ENCODE measurements at places on chromosomes 5 and 9.

DNA sequence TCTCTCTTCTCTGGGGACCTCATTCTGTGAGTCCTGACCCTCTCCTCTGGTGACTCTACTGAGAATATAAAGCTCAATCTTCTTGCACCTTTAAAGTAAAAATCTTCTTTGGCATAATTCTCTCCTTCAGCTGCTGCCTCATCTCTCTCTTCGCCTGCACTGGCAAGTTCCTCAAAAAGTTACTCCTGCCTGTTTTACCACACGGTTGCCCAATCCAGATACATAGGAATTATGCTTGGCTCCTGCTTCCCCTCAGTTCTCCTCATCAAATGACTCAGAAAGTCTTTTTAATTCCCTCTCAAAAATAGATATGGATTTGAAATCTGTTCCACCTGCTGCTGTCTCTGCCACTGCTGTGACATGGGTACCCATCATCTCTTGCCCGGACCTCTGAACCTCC, 14.4 kb upstream of the HRCT1 start:
- no peak for DNase-seq

DNA sequence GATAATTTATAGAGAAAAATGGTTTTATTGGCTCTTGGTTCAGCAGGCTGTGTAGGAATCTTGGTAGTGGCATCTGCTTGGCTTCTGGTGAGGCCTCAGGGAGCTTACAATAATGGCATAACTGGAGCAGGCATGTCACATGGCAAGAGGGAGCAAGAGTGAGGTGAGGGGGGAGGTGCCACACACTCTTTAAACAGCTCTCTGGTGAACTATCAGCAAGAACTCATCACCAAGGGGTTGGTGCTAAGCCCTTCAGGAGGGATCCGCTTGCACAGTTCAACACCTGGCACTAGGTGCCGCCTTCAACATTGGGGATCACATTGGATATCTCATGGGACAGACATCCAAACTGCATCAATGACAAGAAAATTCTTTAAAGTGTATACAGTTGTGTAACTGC, 10.5 kb downstream of the GPBP1 start:
- DNase-seq = no peak

- no peak for DNase-seq
Observed at GRCh38 chr9:95118596-95118995, 198.9 kb downstream of the FANCC start.

DNA sequence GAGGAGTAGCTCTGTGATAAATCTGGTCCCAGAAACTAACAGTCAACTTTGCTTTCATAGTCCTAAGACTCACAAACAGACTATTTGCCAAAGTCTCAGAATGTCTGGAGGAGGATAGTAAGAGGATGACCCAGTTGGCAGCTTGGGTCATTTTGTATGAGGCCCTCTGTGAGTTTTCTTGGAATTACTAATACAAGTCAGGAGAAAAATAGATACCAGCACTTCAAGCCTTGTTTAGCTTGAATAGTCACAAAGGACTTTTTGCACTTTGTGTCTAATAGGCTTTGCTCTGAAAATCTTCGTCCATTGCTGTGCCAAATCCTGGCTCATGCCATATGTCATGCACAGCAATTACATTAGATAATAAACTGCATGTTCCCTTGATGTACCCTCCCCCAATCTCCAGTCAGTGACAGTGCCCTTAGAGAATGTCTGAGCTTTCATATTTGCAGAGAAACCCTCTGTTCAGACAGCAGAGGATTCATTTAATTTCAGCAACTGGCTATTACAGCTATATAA, 612.8 kb downstream of the CSNK1G3 start:
- no peak for DNase-seq

DNA sequence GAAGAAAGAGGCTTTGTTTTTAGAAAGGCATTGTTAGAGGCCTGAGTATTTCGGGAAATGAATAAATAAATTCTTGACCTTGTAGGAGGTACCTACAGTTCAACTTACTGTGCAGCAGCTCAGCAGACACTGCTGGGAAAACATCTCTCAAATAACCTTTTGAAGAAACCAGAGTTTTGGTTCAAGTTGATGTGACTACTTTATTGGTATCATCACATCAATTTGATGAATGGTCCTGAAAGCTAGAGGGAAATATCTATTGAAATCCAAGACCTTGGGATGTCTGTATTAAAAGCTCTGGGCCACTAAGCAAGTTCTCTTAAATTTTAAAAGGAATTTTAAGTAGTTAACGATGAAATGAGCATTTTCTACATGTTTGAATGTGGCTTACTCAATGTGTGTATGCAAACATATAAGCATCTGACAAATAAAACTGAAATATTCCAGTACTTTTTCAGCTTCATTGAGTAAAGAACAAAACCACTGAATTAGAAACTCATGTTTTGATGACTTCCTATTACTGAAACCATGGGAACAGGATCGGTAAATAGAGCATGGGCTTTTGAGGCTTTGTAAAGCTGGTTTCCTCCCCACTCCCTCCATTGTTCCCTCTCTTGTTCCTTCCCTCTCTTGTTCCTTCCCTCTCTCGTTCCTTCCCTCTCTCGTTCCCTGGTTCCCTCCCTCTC, 36.7 kb downstream of the SLC27A6 start:
- no peak for DNase-seq

GRCh38 chr5:171355302-171355724, 32.3 kb upstream of the NPM1 start:
- DNase-seq = no peak

DNA sequence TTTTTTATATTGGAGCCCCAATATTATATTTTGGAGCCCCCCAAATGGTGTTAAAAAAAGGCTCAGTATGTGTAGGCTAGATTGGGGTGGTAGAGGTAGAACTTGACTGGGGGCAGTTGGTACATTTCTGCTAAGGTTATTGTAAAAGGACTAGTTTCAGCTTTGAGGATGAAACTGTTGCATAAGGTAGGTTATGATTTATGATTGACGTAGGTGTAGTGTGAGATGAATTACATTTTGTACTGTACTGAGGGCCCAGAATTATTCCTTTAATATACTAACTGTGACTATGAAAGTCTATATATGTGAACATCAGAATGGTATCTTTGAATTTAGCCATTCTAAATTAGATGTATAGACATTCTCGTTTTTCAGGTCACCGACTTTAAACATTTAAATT, 3.6 kb downstream of the RIC1 start:
- DNase-seq = no peak

GRCh38 chr5:78545406-78545805, 103.2 kb downstream of the LHFPL2 start:
- no peak for DNase-seq

GRCh38 chr9:85276741-85277140, 465.0 kb downstream of the AGTPBP1 start:
- DNase-seq = no peak

DNA sequence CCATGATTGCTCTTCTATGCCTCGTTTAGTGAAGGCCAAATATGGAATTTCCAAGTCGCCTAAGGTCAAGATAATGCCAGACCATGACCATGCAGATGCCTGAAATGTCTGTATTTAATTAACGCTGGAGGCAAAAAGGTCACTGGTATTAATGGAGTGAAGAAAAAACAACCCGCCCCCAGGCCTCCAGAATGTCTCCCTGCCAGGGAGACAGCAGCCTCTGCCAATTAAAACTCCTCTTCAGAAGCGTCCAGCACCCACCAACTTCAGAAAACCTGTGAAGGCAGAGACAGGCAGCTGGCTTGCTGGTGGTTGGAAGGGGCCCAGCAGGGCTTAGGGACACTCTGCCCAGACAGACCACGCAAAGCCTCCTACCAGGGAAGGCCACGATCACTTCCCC, 94.4 kb downstream of the VAV2 start:
- DNase-seq = no peak
